Body of pancreas (tissue), 4 donors: ENCODE measurements at places on chromosomes 5 and 9. TPM values are rescaled to one million over a fixed set of nuclear protein-coding genes. Genes with fewer than 3 reads are reported as not detected.

Gene HAVCR1
- total RNA-seq, result not detected

Gene FGFR4
- total RNA-seq, result 33.7 TPM

Gene MZB1
- 12.2 TPM for total RNA-seq

Gene IRGM
- not detected for total RNA-seq

Gene BTNL3
- total RNA-seq, result 0.26 TPM

Gene HK3
- total RNA-seq, result 3.6 TPM

Gene CSNK1A1
- 85.4 TPM for total RNA-seq

DNA sequence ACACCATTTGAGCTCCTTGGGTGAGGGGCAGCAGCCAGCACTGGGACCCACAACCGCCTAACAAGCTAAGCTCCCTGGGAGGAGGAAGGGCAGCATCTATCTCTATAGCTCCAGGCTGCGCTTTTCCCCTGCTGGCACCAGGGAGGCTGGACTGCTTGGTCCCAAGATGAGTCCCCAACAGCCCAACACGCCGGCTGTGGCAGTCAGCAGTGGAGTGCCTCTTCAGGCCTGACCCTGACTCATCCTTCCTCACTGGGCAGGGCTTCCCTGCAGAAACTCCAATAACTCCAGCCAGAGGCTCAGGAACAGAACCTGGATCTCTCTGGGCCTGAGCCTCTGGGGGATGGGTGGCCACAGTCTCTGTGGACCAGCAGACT is 113.7 kb upstream of the ADAMTS16 start:
- H3K4me3 ChIP-seq, result no peak overlapping the region
- no peaks in the 10 kb centered on the region for H3K27me3 ChIP-seq
- H3K27ac ChIP-seq, result no peak overlapping the region

DNA sequence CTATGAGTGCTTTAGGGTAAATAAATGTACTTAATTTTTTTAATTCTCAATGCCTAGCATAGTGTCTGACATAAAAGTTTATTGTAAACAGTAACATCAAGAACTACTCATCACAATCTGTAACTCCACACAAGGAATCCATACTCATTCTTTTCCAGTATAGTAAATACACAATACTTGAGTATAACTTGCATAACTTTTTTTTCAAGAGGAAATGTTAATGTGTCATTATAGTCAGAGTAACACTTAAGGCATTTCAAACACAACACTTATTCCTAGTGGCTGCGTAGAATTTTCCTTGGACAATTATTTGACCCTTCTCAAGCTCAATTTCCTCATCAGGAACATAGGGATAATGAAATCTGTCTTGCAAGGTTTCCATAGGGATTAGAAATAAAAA is 584.3 kb downstream of the CAAP1 start:
- DNase-seq, result no peak
- H3K4me3 ChIP-seq, result no peak overlapping the region
- H3K36me3 ChIP-seq, result no peaks in the 10 kb centered on the region
- no peaks in the 10 kb centered on the region for H3K27me3 ChIP-seq
- no peak overlapping the region for H3K27ac ChIP-seq

DNA sequence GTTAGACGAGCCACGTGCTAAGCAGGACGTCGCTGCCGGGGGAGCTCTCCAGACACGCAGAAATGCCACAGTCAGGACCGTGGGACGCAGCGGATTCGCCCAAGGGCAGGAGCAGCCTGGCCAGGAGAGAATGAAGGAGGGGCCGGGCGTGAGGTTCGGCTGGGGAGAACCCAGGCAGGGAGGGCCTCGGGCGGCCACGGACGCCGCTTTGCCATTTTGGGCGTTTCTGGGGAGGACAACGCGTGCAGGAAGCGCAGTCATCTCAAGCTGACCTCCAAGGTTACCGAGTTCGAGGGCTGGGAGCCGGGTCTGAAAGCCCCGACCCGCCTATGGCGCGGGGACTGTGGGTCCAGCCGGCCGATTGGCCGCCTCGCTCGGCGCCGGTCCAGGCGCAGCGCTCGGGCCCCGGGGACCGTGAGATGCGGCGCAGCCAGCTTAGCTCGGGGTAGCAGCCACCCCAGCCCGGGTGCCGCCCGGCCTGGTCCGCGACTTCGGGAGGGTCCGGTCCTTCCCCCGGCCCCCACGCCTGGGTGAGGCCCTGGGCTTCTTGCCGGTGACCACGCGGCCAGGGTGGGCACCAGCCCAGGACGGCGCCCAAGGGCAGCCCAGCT is 760 bp upstream of the MAN1B1 start:
- DNase-seq, result peak; percentile 51
- H3K4me1 ChIP-seq, result peaks cover 42% of the 10 kb centered on the region
- H3K36me3 ChIP-seq, result no peaks in the 10 kb centered on the region
- peak overlapping the region; percentile 67 for H3K4me3 ChIP-seq
- H3K27ac ChIP-seq, result peak overlapping the region; percentile 86

- H3K27ac ChIP-seq, result no peak overlapping the region
- no peak for DNase-seq
- no peaks in the 10 kb centered on the region for H3K27me3 ChIP-seq
- H3K4me1 ChIP-seq, result peaks cover 22% of the 10 kb centered on the region
Measured at GRCh38 chr9:124814164-124814535, 37.2 kb downstream of the OLFML2A start.

GRCh38 chr5:151491062-151491461 is 43.7 kb downstream of the SLC36A1 start:
- H3K4me3 ChIP-seq, result no peak overlapping the region
- H3K27ac ChIP-seq, result no peak overlapping the region
- H3K4me1 ChIP-seq, result no peaks in the 10 kb centered on the region

DNA sequence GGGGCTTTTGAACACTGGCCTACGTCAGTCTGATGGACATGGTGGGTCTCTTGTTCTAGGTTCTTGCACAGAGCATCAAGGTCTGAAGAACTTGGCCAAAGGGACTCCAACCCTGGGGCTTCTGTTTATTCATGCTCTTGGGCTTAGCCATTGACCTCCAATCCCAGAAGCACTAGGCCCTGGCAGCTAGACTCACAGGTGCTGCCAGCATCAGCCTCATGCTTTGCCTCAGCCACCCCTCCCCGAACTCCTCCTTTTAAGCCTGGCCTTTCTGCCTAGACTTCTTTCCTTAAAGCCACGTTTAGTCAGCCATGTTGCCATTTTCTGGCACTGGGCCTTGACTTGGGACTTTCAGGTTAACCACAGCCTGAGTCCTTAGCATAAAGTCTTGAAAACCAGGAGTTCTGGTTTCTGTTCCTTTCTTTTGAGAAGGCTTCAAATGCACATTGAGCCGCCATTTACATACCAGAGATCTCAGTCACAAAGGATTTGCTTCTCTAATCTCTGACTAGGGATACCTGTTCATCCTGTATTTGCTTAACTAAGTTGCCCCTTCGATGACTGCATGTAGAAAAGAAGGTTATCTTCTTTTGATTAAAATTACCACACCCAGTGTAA is 54.7 kb downstream of the ANGPTL2 start:
- H3K4me1 ChIP-seq, result no peaks in the 10 kb centered on the region
- no peak overlapping the region for H3K4me3 ChIP-seq
- no peaks in the 10 kb centered on the region for H3K36me3 ChIP-seq
- H3K27me3 ChIP-seq, result no peaks in the 10 kb centered on the region

GRCh38 chr5:76547242-76547890 is 75.8 kb downstream of the F2RL2 start:
- peak; percentile 26 for DNase-seq
- no peaks in the 10 kb centered on the region for H3K36me3 ChIP-seq
- H3K27me3 ChIP-seq, result no peaks in the 10 kb centered on the region
- peak overlapping the region; percentile 73 for H3K27ac ChIP-seq
- peaks cover 57% of the 10 kb centered on the region for H3K4me1 ChIP-seq
- H3K4me3 ChIP-seq, result no peak overlapping the region

DNA sequence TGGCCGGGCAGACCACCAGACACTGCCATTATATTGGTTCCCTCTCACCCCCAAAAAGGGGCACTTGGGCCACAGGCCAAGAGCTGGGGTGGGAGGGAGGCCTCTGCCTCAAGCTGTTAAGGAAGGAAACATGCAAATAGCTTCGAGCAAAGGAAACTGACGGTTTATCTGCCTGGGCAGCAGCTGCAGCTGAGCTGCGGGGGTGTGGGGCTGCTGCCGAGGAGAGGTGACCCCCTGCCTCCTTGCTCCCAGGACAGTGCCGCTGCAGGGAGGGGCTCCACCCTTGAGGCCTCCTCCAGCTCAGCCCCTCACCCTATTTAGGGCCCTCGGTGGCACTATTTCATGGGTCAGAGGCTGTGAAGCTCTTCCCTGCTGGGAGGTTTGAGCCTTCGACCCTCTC is 789 bp downstream of the DOK3 start:
- peaks cover 14% of the 10 kb centered on the region for H3K4me1 ChIP-seq
- no peaks in the 10 kb centered on the region for H3K27me3 ChIP-seq
- no peak overlapping the region for H3K27ac ChIP-seq

- no peaks in the 10 kb centered on the region for H3K36me3 ChIP-seq
- H3K27ac ChIP-seq, result no peak overlapping the region
- no peaks in the 10 kb centered on the region for H3K4me1 ChIP-seq
- peaks cover 3% of the 10 kb centered on the region for H3K27me3 ChIP-seq
Measured at GRCh38 chr5:171801839-171802238, 16.2 kb downstream of the SMIM23 start.

- no peak overlapping the region for H3K4me3 ChIP-seq
- no peak for DNase-seq
- no peaks in the 10 kb centered on the region for H3K36me3 ChIP-seq
- H3K27ac ChIP-seq, result no peak overlapping the region
- no peaks in the 10 kb centered on the region for H3K4me1 ChIP-seq
Measured at GRCh38 chr5:485946-486491, 38.2 kb downstream of the SLC9A3 start.

DNA sequence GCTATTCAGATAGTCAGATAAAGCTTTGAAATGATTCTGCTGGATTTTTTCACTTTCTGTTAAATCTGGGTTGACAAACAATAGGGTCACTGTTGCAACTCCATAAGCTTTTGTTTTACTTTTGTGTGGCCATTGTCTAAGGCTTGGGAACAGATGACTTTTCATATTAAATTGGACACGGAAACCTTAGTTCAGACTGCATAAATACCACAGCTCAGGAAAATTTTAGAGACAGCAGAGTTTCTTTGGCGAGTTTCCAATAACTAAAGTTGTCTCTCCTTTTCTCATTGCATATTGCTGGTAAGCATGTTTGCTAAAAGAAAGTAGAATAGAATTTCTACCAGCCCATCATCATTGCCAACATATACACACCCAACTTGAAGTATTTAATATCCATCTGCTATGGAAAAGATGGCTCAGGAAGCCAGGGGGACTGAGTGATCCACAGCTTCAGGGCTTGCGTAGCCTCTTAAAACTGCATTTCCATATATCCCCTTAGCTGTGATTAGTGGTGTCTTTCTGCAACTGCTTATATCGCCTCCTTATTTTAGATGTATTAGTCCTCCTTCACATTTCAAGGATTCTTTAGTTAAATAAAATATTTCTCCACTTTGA is 168.2 kb downstream of the ARHGAP26 start:
- H3K36me3 ChIP-seq, result no peaks in the 10 kb centered on the region
- no peak overlapping the region for H3K4me3 ChIP-seq
- DNase-seq, result no peak
- H3K4me1 ChIP-seq, result peaks cover 31% of the 10 kb centered on the region
- H3K27me3 ChIP-seq, result no peaks in the 10 kb centered on the region
